NCI-H774 (cell line): ENCODE measurements at places on chromosomes 5 and 9.

DNA sequence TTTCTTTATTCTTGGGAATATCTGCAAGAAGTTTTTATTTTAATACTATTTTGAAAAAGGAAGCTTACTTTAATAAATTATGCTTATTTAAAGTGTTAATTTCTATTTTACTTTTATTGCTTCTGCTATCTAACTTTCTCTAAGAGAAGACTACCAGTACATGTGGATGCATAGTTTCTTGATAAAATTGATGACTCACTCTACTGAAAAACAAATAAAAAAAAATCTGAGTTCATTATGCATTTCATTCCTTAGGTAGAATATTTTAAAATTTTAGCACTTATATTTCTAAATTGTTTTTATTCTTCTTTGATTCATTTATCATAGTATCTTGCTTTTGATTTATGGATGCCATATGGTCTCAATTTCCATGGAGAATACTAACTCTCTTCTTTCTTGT, 217.9 kb downstream of the TAF11L14 start:
- no peak for DNase-seq

DNA sequence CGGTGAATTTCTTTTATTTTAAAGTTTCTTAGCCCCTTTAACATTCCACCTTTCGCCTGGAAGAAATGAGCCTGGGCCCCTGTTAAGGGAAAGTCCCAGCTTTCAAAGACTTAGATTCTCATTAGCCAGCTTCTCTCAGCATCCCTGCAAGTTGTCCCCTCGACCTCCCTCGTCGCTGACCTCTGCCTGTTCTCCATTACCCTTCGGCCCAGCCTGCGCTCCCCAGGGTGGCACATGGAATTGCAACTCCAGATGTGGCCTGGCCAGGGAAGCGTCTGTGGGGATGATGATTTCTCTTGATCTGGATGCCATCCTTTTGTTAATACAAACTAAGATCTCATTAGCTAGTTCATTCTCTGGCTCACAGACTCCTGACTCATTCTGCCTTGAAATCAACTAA, 43.4 kb upstream of the FANCC start:
- no peak for DNase-seq

DNA sequence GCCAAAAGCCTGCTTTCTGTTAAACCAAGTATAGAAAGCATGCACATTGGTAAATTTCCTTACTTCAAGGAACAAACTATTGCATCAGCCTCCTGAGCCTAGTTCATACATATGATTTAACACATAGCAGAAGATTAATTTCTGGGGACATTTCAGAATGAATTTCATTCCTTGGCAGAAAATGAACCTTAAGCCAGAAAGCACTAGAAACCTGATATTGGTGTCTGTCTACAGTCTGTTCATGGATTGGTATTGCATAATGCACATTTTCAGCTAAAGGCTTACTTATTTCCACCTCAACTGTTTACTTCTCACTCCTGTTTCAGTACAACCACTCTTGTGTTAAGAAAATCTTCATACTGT, 1471.8 kb upstream of the NUDT12 start:
- DNase-seq, result no peak

- no peak for DNase-seq
Measured at GRCh38 chr9:79390077-79390698, 181.6 kb upstream of the TLE4 start.

DNA sequence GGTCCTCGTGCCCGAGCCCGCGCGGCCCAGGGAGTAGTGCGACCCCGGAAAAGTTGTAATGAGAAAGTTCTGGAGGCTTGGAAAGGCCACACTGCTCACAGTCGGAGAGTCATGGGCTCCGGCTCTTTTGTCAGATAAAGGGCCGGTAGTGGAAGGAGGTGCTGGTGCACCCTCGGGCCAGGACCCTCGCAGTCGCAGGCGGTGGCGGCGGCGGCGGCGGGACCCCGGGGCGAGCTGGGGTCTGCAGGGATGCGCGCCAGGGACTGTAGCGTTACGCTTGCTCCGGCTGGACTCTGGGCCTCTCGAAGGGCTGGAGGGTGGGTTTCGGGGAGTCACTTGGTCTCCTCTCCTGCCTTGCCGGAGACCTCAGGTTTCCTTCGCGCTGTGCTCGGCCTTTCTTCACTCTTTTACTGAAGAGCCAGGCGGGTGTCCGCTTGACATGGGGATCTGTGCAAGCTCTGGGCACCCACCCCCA, 1.5 kb downstream of the RORB start:
- no peak for DNase-seq
